ENCODE measurements at places on chromosomes 6 and 20.
A peak's percentile ranks its signal among the peaks of the same experiment; 100 is the strongest.

DNA sequence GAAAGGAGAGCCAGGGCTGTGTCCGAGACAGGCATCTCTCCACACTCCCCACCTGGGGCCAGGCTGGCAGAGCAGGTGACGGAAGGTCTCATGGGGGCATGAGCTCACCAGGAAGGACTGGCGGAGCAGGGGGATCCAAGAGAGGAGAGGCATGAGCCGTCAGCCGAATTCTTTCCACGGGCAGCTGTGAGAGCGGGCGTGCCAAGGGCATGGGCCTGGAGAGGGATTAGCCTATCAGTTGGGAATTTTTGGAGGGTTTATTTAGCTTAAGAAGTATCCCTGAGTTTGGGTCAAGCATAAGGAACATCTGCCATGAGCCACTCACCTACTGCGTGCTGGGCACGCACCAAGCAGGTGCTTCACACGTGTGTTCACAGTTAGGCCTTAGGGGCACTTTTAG, 60.2 kb upstream of the ZNFX1 start:
- no peak for DNase-seq

DNA sequence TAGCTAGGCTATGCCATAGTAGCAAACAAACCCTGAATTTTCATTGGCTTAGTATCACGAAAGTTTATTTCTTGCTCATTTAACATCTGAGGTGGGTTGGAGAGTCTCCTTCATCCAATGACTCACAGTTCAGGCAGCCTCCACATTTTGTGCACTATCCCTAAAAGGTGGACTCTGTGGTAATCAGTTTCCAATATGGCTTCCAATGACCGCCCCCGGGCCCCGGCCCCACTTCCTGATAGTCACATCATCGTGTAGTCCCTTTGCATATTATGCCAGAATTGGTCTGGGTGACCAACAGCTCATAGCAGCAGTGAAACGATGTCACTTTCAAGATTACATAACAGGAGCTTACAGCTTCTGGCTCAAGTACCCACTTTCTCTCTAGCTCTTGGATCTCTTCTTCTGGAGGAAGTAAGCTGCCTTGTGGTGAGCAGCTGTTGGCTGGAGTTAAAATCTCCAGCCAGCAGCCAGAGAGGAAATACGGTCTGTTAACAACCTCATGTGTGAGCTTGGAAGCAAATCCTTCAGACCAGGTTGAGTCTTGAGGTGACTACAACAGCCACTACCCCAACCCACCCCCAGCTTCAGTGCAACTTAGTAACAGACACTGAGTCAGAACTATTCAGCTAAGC, 7.8 kb downstream of the HCRTR2 start:
- DNase-seq, result no peak

- DNase-seq, result no peak
Observed at GRCh38 chr6:52790861-52791260, 12.8 kb downstream of the GSTA1 start.

DNA sequence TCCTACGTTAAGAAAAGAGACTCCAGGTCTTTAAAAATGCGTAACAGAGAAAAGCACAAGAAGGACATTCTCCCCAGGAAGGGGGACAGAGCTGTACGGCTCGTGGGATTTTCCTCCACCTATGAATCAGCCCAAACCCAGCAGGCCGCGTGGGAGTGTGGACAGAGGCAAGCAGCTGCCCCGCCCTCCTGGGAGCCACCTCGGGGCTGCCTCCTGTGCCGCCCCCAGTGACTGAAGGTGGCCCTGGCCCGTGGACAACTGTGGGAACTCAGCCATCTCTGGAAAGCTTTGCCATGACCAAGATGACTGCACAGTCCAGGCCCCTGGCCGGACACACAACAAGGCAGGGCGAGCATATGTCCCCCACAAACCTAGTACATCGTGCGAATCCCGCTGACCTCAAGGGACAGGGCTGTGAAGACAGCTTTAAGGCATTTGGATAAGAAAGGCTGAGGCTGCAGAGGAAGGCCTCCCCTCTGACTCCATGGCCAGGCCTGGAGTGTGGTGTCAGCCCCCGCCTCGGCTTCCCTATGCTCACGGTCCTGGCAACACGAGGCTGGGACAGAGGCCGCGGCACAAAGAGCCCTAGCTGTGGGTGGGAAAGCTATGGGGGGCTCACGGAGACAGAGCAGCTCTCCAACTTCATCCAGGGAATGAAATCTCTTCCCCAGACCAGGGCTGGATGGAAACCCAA, 26.9 kb downstream of the PXDC1 start:
- DNase-seq, result peak; percentile 57

DNA sequence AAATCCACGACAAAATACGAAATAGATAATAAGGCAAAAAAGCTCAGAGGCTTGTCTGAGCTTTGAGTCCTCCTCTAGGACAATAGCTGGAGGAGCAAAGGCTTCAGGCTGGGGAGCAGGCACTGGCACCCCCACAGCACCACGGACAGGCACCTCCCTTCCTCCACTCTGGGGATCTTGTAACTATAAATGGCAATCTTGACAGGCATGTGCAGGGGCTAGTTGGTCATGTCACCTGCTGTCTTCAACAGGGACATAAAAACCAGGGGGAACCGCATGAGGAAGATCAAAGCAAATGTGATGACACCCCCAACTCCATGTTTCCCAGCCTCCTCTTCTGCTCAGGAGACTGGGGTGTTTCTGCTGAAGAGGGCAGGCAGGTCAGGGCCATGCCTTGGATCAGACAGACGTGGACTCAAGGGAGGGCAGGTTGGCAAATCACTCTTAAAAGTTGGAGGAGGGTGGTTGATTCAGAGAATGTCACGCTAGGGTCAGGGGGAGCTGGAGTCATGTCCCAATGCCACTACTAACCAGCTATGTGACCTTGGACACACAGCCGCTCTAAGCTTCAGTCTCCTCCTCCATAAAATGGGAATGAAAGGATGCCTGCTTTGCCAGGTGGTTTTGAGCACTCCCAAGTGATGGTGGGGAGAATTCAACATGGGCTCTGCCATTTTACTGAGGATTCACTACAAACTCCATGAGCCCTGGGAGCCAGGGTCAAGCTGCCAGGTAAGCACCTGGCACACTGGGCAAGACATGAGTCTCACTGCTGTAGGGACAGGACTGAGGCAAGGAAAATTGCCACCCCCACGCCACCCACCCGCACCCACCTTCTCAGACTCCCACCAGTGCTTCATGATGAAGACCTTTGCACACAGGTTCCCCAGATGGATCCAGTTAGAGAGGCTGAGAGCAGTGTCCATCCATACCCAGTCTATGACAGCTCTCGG, 48.0 kb downstream of the NPEPL1 start:
- no peak for DNase-seq

DNA sequence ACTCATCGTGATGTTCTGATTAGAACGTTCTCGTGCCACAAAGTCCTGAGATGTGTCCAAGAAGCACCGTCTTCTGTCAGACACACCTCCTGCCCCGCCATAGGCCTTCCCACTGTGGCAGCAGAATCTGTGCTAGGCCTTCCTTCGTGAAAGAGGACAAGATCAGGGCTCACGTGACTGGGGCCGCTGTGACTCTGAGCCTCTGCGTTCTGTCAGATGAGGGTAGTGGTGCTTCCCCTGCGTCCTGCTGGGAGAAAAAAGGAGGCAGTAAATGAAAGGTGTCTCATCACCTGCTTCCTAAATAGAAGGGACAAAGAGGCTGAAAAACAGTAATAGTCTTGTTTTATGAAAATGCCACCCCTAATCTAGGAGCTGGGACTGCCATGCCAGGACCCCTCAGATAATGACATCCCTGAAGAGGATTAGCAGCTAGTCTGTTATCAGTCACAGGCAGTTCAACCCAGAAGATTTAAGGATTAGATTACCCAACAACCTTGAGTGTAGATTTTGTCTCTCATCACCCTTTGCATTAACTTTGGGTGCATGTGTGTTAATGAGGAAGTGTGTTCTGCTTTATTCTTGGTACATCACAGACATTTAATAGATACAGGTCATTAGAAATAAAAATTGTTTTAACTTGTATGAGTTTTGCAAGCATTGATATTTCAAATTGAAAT, 4.1 kb downstream of the DNAJC5 start:
- no peak for DNase-seq

GRCh38 chr6:3433005-3433404, 23.8 kb downstream of the SLC22A23 start:
- DNase-seq, result no peak

DNA sequence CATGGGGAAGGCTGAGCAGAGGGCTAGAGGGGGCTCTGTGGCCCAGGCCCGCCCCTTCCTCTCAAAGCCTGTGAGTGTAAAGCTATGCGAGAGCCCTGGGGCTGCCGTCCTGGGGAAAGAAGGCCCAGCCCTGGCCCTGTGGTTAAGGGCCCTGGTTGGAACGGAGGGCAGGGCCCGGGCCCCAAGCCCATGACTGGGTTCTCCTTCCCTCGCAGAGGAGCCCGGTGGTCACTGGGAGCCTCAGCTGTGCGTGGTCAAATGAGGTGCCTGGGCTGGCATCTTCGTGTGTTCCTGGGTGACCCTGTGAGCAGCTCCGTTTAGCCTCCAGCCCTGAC, 56.0 kb downstream of the SMOC2 start:
- DNase-seq, result no peak

Data from fibroblast of mammary gland (primary cell).